ENCODE measurements at places on chromosomes 3 and 15.

GRCh38 chr3:73467211-73467610 is 157.5 kb downstream of the PDZRN3 start:
- DNase-seq, result no peak

- no peak for DNase-seq
Observed at GRCh38 chr3:43015991-43016865, 37.1 kb downstream of the GASK1A start.

DNA sequence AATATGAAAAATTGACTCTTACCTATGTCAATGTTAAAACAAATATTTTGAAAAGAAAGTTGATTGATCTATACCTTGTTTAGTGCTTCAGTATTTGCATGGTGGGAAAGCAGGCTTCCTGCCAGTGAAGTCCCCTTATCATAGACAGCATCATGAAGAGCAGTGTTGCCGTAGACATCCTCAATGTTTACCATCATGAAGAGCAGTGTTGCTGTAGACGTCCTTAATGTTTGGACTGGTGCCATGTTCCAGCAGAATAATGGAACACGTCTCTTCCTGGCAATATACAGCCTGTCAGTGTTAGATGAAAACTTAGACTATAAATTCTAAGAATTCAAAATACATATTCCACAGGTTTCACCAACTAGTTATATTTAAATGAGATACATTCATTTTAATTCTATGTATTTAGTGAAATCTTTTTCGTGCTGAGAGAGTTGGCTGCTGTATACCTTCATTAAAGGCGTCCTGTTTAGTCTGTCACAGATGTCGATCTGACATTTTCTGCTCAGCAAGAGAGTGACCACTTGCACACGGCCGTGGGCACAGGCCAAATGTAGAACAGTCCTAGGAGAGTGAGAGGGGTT is 116.8 kb downstream of the LMLN start:
- DNase-seq, result no peak

DNA sequence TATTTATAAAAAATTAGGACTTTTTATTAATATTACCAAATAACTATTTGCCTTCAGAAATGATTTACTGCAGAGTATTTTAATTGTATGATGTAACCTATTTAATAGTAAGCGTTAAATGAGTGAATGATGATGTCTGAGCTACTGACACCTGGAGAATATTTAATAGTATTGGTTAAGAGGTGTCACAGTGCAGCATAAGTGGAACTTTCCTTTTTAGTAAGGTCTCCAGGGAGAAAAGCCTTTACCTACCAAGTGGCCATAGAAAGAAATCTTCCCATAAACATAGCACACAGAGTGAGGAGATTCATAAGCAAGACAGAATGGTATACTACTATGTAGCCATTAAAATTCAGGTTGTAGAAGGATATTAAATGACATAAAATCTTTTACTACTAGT is 441.7 kb downstream of the TBL1XR1 start:
- DNase-seq, result no peak

GRCh38 chr3:188323067-188323842 is 169.3 kb downstream of the LPP start:
- DNase-seq, result no peak

Measured in hippocampal formation (tissue), 2 donors.